ENCODE measurements at places on chromosomes 6 and 20. TPM values are rescaled to one million over a fixed set of nuclear protein-coding genes. Genes with fewer than 3 reads are reported as not detected.
A peak's percentile ranks its signal among the peaks of the same experiment; 100 is the strongest.

Gene MEI4
- total RNA-seq = 1.0 TPM

Gene SPATA25
- total RNA-seq = 0.43 TPM

GRCh38 chr20:16129411-16129810 is 443.8 kb downstream of the KIF16B start:
- no peaks in the 10 kb centered on the region for H3K36me3 ChIP-seq
- no peak overlapping the region for H3K27ac ChIP-seq
- H3K27me3 ChIP-seq = no peaks in the 10 kb centered on the region
- no peak for DNase-seq
- H3K4me1 ChIP-seq = no peaks in the 10 kb centered on the region

GRCh38 chr6:21132856-21133838 is 460.4 kb upstream of the SOX4 start:
- DNase-seq = no peak
- H3K27ac ChIP-seq = peak overlapping the region; percentile 8
- peaks cover 64% of the 10 kb centered on the region for H3K4me1 ChIP-seq
- H3K4me3 ChIP-seq = no peak overlapping the region
- no peaks in the 10 kb centered on the region for H3K36me3 ChIP-seq

GRCh38 chr6:111918825-111919224 is 45.6 kb upstream of the FYN start:
- DNase-seq = no peak
- no peak overlapping the region for H3K4me3 ChIP-seq
- no peak overlapping the region for H3K27ac ChIP-seq
- no peaks in the 10 kb centered on the region for H3K27me3 ChIP-seq
- no peaks in the 10 kb centered on the region for H3K36me3 ChIP-seq

Data from neural progenitor cell (in vitro differentiated cells).